ENCODE measurements at places on chromosomes 12 and 14. TPM values are rescaled to one million over a fixed set of nuclear protein-coding genes. Genes with fewer than 3 reads are reported as not detected.

GRCh38 chr12:62793256-62794217, 141.4 kb downstream of the PPM1H start:
- H3K36me3 ChIP-seq, result peaks cover 3% of the 10 kb centered on the region
- H3K27ac ChIP-seq, result peak overlapping the region; percentile 75
- no peaks in the 10 kb centered on the region for H3K27me3 ChIP-seq
- peak overlapping the region; percentile 39 for H3K4me3 ChIP-seq
- peaks cover 28% of the 10 kb centered on the region for H3K4me1 ChIP-seq

- peaks cover 3% of the 10 kb centered on the region for H3K36me3 ChIP-seq
- no peaks in the 10 kb centered on the region for H3K27me3 ChIP-seq
- H3K4me1 ChIP-seq, result peaks cover 23% of the 10 kb centered on the region
- H3K27ac ChIP-seq, result peak overlapping the region; percentile 19
- DNase-seq, result no peak
These were observed 1.8 kb upstream of the GLIPR1L2 start for GRCh38 chr12:75389061-75389460.

DNA sequence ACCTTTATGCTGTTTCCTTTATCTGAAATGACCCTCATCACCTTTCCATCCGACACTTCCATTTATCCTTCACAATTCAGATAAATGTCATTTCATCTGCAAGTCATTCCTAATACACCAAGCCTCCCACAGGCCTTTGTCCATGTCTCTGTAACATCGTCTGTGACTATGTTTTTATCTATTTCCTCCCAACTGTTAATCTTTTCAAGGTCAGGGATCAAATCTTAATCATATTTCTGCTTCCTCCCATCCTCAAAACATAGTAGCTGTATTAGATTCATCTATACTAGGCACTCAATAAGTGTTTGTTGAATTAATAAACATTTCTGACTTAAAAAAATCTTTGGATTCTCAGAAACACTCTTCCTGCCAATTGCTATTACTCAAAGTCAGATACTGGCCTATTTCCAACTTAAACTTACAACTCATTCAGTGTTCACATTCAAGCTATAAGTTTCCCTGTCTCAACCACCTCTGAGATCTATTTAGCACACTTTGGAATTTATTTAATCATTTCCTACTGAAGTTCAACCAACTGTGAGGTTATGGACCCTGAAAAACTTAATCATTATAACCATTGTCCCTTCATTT, 100.2 kb upstream of the ALX1 start:
- no peaks in the 10 kb centered on the region for H3K27me3 ChIP-seq
- no peak for DNase-seq
- no peaks in the 10 kb centered on the region for H3K36me3 ChIP-seq
- no peak overlapping the region for H3K4me3 ChIP-seq
- no peak overlapping the region for H3K27ac ChIP-seq

GRCh38 chr12:132125736-132126135, 18.4 kb downstream of the DDX51 start:
- peaks cover 36% of the 10 kb centered on the region for H3K36me3 ChIP-seq
- H3K27ac ChIP-seq, result no peak overlapping the region
- H3K4me3 ChIP-seq, result no peak overlapping the region
- H3K4me1 ChIP-seq, result no peaks in the 10 kb centered on the region
- DNase-seq, result no peak

GRCh38 chr14:68880581-68881105, 87.8 kb upstream of the ZFP36L1 start:
- peaks cover 40% of the 10 kb centered on the region for H3K36me3 ChIP-seq
- no peak overlapping the region for H3K4me3 ChIP-seq
- H3K27ac ChIP-seq, result peak overlapping the region; percentile 5
- H3K27me3 ChIP-seq, result no peaks in the 10 kb centered on the region
- no peak for DNase-seq

GRCh38 chr12:93449277-93449676, 7.5 kb upstream of the UBE2N start:
- H3K27me3 ChIP-seq, result no peaks in the 10 kb centered on the region
- no peak for DNase-seq
- no peak overlapping the region for H3K4me3 ChIP-seq
- peaks cover 6% of the 10 kb centered on the region for H3K4me1 ChIP-seq
- no peak overlapping the region for H3K27ac ChIP-seq

DNA sequence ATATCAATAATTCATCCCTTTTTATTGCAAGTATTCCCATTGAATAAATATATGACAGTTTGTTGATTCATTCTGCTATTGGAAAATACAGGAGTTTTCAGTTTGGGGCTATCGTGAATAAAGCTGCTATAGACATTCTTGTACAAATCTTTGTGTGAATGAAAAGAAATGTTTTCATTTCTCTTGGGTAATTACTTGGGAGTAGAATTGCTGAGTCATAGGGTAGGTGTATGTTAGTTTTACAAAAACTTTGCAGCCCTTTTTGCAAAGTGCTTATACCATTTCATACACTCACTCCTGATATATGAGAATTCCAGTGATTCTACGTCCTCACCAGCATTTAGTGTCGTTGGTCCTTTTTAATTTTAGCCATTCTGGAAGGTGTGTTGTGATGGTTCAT, 6.9 kb upstream of the PTCSC3 start:
- H3K36me3 ChIP-seq, result no peaks in the 10 kb centered on the region
- H3K27me3 ChIP-seq, result no peaks in the 10 kb centered on the region
- H3K4me3 ChIP-seq, result no peak overlapping the region

DNA sequence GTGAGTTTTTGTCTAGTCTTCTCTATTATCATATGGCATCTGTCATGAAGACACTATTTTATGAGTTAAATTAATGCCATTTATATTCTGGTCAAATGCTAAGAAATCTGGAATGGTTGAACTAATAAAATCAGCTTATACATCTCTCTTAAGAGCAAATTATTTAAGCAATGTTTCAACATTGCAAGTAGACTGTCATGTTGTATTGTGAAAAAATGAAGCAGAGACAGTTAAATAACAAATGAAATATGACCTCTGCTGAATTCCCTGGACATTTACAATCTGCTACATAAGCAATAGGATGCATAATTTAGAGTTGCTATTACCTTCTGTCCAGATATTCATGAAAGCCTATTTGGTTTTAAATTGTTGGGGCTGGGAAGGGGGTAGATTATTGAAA, 30.6 kb downstream of the NAV3 start:
- H3K4me3 ChIP-seq, result no peak overlapping the region
- no peak overlapping the region for H3K27ac ChIP-seq
- peaks cover 4% of the 10 kb centered on the region for H3K4me1 ChIP-seq
- H3K36me3 ChIP-seq, result no peaks in the 10 kb centered on the region
- DNase-seq, result no peak

- H3K36me3 ChIP-seq, result peaks cover 4% of the 10 kb centered on the region
- no peaks in the 10 kb centered on the region for H3K27me3 ChIP-seq
- H3K4me1 ChIP-seq, result peaks cover 21% of the 10 kb centered on the region
These were observed 697 bp downstream of the ATP6V0A2 start for GRCh38 chr12:123712780-123713319.

GRCh38 chr12:4899364-4899763, 10.3 kb upstream of the KCNA1 start:
- H3K4me3 ChIP-seq, result no peak overlapping the region
- no peak overlapping the region for H3K27ac ChIP-seq
- no peaks in the 10 kb centered on the region for H3K4me1 ChIP-seq
- H3K36me3 ChIP-seq, result no peaks in the 10 kb centered on the region
- peaks cover 75% of the 10 kb centered on the region for H3K27me3 ChIP-seq
- no peak for DNase-seq

DNA sequence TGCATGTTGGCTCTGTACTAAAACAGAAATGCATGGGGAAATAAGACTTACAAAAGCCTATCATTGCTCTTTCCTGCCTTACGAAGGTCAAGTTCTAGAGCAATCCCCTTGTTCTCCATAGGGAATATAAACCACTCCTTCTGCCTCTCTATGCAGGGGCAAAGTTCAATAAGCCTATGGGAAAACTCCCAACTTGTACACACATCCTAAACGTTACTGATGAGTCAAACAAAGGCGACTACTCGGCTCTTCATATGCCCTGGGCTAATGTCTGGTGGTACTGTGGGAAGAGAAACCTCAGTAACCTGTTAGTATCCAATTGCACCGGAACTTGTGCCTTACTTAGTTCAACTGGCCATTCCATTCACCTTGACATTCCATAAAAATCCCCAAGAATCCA, 32.7 kb downstream of the PRMT8 start:
- peak overlapping the region; percentile 52 for H3K27ac ChIP-seq
- H3K27me3 ChIP-seq, result peaks cover 7% of the 10 kb centered on the region
- H3K36me3 ChIP-seq, result no peaks in the 10 kb centered on the region
- peaks cover 15% of the 10 kb centered on the region for H3K4me1 ChIP-seq
- DNase-seq, result no peak

The TGM1 gene
- total RNA-seq, result 16.6 TPM

The LPAR5 gene
- 2.7 TPM for total RNA-seq

The DRAM1 gene
- 20.6 TPM for total RNA-seq

The PIWIL1 gene
- total RNA-seq, result not detected

The ERP27 gene
- 42.3 TPM for total RNA-seq

The OVCH1 gene
- total RNA-seq, result 3.2 TPM

The C12orf42 gene
- total RNA-seq, result not detected

Data from type B pancreatic cell (in vitro differentiated cells).